A172 (cell line): ENCODE measurements at places on chromosomes 3 and 15.

DNA sequence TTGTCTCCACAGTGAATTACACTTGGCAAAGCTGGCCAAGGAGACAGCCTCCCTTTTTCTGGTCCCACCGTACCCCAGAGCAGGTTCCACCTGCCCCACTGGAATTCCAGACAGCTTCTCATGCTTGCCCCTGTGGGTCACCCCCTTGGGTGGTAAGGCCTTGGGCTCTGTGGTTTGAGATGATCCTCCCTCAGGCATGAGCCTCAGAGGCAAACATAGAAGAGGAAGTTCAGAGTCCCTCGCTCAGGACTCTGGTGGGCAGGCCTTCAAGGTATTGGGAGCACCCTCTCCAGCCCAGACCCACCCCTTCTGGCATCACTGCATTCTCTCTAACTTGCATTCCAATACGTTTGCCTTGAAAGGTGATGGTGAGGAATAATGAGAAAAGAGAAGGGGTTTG lies 17.6 kb upstream of the UBA7 start:
- DNase-seq = no peak

DNA sequence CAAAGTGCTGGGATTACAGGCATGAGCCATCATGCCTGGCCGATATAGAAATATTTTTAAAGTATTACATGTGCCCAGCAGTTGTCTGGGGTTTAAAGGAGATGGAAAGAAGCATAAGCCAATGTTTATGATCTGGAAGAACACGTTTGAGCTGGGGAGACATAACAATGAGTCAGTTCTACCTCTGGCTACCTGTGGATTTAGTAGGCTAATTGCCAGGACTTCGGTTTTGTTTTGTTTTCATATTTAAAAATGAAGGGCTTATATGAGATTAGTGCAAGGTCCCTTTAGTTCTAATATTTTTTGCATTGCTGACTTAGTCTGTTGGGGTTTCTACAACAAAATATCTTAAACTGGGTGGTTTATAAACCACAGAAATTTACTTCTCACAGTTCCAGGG lies 22.9 kb upstream of the TNFSF10 start:
- DNase-seq = no peak

- DNase-seq = no peak
Observed at GRCh38 chr3:86229086-86229774, 761.7 kb downstream of the VGLL3 start.

GRCh38 chr3:104388619-104389018 lies 978.1 kb upstream of the ALCAM start:
- no peak for DNase-seq

GRCh38 chr15:29122506-29122905 lies 147.1 kb downstream of the NSMCE3 start:
- DNase-seq = no peak

DNA sequence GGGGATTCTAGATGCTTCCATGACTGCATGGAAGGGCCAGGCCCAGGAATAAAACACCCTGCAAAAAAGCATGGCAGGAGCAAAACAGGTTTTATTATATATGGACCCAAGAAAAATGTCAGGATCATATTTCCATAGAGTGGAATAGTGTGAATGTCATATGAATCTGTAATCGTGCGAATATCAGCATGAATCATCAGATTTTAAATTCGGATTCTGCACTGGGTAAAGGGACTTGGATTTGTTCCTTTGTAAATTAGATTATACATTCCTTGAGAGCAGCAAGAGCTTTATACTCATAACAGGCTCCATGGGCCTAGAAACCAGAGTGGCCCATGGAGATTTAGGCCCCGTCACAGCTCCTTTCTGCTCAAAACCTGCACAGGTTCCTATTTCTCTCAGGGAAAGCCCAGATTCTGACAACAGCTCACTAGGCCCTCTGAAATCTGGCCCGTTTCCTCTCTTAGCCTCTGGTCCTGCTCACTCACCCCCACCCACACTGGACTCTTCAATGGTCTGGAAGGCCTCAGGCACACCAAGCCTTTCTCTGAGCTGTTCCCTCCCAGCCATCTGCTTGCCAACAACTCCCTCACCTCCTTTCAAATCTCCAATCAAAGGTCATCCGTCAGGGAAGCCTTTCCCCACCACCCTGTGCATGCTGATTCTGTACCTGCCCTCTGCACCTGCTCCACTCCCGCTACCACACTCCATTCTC lies 76.0 kb downstream of the FEM1B start:
- DNase-seq = no peak

DNA sequence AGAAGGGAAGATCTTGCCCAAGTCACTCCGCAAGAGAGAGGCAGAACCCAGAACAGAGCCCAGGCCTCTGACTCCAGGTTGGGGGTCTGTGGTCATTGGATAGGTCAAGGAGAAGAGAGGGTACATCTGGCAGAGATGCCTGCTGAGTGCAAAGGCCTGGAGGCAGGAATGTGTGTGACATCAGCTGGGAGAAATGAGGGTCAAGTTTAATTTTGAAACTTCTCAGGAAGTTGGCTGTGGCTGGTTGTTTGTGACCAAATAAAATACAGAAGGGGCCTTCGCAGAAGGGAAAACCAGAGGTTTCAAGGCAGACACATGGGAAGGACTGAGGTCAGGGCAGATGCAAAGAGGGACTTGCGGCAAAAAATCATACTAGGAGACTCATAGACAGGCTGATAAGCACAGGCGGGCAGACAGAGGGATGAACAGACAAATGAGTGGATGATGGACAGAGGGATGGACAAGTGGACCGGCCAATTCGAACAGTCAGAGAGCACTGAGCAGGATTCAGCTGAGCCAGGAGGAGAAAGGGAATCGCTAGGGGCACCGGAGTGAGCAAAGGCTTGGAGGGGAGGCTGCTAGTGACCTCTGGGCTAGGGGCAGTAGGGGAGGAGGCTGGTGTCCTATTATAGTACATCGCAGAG lies 28.8 kb upstream of the CACNA2D2 start:
- DNase-seq = no peak

GRCh38 chr15:62958528-62959363 lies 83.8 kb upstream of the TPM1 start:
- DNase-seq = no peak

GRCh38 chr3:198028718-198029117 lies 68.7 kb downstream of the LMLN start:
- DNase-seq = no peak

GRCh38 chr15:93610944-93611343 lies 521.9 kb upstream of the RGMA start:
- DNase-seq = no peak

- DNase-seq = no peak
Observed at GRCh38 chr3:176969506-176969905, 227.8 kb downstream of the TBL1XR1 start.

DNA sequence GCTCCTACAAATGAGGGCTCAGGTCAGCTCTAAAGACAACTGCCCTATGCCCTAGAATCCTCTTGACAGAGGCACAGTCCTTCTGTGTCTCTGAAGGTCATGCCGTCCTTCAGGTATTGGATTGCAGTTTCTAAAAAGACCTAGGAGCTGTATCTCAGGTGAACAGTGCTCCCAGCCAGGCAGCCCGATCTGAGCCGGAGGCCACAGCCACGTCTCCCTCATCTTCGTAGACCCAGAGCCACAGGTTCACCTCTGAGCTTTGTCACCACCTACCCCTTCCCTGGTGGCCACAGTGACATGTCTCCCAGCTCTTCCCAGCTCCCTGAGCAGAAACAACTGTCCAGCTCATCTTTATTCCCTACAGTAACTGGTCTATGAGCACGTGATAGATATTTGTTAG lies 228.0 kb downstream of the VPS13C start:
- DNase-seq = no peak

DNA sequence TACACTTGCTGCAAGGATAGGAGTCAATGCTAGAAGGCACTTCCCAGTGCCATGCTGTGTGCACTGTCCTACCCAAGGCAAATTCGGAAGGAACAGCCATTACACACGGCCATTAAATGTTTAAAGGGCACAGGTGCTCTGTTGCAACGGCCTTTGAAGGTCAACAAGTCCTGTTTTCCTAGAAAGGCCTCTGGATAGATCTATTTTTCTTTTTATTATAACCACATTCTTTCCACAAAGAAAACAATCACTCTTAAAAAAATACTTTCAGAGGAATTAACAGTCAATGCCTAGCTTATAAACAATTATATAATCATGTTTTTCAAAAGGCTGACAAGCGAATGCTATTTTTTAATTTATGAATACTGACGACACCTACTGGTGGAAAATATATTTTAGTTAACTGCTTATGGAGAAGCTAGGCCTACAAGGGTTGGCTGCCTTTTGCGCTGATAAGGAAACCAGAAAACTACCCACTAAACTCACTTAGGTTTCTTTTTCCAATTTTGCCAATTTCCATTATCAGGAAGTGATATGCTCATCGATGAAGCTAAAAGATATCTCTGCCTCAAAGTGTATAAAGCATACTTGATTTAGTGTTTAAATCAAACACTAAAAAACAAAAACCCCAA lies 2.4 kb downstream of the ARHGEF3 start:
- DNase-seq = peak; percentile 53

DNA sequence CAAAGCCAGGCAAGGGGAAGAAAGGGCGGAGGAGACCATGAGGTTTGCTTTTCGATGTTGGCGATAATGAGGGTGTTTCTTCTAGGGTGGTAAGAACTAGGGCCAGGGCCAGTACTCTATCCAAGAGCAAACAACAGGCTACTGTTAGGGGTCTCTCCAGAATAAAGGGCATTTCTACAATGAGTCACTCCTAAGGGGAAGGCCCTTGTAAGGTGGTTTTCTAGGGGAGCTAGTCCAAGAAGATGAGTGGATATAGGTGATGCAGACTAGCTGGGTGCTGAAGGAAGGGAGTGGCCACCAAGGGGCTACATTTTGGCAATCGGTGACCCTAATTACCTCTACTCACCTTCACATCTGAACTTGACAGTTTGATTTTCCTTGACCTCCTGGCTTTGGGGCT lies 148.5 kb upstream of the HACD2 start:
- peak; percentile 53 for DNase-seq

DNA sequence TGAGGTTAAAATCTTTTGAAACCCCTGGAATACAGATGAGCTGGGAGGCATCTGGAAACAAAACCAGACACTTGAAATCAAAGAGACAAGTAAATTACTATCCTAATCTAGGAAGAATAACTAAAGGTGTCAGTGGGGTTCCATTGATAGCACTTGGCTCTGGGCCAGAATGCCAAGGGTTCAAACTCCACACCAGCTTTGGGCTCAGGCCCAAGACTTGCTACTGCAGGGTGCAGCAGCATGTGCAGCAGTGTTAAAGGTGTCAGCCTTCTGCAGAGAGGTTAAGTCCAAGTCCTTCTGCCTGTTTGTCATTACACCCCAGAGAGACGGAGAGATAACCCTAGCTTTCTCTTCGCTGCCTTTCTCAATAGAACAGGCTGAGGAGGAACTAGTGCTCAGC lies 273.9 kb downstream of the TIGIT start:
- DNase-seq = no peak

- DNase-seq = no peak
Observed at GRCh38 chr15:46703871-46704637, 1013.3 kb upstream of the SEMA6D start.

GRCh38 chr3:8441969-8442559 lies 59.6 kb upstream of the LMCD1 start:
- peak; percentile 77 for DNase-seq

DNA sequence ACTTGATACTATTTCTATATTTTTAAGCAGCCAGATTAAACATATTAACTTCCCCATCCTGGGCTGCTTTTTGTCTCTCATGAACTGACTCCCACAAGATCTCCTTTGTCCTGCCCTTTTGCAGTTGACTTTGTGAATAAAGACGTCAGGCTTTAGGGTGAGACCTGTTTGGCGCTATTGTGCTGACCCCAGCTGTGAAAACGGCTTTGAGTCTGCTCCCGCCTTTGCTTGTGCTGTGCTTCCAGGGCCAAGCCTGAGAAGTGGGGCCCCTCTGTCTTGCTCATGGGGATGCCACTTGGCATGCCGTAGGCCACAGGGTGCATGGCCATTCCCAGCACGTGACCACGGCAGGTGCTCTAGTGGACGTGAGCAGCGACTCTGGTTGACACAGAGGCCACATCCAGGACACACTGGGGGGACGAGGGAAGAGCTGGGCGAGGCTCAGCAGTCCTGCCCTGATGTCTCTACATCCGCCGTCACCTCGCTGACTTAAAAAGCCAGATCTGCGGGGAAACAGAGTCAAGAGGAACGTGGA lies 268.9 kb upstream of the LYSMD4 start:
- DNase-seq = no peak

DNA sequence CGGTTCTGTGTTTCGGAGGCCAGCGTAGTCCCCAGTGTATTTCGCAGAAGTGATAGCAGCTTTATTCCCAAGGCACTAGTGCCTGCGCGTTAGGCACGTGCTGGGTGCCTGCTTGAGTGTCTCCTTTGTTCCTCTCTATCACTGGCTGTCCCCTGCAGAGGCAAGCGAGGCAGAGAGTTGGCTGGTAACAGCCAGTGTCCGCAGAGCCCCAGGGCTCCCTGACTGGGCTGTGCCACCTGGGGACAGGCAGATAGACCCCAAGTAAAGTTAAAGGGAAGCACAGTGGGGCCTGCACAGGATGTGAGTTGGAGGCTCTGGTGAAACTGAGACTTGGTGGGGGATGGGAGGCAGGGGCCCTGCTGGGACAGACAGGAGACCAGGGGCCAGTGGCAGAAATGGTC lies 50.7 kb downstream of the APBA2 start:
- no peak for DNase-seq
